ENCODE measurements at places on chromosomes 5 and 9.

DNA sequence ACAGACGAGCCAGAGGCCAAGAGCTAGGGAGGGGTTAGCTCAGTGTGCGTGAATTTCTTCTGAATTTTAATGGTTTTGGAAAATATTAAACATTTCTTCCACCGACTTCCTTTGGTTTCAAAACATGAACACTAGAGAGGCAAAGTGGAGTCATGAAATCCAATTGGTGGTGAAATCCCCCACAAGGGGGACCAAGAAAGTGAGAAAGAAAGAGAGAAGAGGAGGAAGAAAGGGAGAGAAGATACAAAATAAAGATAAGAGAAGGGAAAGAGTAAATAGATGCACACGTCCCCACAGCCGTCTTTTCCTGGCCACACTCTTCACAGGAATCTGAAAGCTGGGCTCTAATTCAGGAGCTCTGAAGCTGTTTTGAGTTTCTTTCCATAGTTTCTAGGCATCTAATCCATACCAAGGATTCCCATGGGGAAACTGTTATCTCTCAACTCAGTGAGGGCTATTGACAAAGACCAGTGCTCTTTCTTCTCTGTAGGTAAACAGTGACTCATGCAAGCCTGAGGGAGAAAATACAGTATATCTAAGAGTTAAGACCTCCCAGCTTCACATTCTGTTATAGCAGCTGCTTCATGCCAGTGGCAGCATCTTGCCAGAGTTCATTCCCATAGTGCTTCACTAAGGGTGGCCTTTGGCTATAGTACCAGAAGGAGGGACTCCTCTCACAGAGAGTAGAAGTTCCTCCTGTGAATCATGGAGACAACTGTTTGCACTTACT is 115.8 kb upstream of the LIFR start:
- no peak for DNase-seq

GRCh38 chr5:13188371-13188770 is 756.1 kb downstream of the DNAH5 start:
- DNase-seq: no peak

- DNase-seq: no peak
These were observed 1537.8 kb upstream of the ACO1 start for GRCh38 chr9:30846651-30847050.

GRCh38 chr5:14146725-14147124 is 3.6 kb downstream of the TRIO start:
- DNase-seq: no peak

- no peak for DNase-seq
These were observed 357.6 kb upstream of the RPS23 start for GRCh38 chr5:82635561-82636288.

- DNase-seq: no peak
These were observed 285.7 kb downstream of the DNAH5 start for GRCh38 chr5:13658761-13659160.

GRCh38 chr5:55973296-55973695 is 21.5 kb downstream of the IL6ST start:
- DNase-seq: no peak

DNA sequence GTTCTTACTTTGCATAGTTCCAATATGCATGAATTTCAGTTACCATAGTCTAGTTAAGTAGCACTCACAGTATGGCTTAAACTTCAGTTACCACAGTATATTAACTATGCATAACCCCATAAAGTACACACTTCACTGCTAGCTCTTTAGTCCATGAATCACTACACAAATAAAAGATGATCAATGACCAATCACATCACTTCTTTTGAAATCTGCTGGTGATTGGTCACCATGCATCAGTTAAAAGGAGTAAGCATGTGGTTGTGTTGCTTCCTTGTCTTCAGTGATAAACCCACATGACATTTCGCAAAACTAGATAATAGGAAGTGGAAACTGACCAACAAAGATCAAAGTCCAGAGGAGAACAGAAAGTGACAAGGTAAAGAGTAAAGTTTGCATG is 79.0 kb downstream of the TAF11L14 start:
- DNase-seq: no peak

DNA sequence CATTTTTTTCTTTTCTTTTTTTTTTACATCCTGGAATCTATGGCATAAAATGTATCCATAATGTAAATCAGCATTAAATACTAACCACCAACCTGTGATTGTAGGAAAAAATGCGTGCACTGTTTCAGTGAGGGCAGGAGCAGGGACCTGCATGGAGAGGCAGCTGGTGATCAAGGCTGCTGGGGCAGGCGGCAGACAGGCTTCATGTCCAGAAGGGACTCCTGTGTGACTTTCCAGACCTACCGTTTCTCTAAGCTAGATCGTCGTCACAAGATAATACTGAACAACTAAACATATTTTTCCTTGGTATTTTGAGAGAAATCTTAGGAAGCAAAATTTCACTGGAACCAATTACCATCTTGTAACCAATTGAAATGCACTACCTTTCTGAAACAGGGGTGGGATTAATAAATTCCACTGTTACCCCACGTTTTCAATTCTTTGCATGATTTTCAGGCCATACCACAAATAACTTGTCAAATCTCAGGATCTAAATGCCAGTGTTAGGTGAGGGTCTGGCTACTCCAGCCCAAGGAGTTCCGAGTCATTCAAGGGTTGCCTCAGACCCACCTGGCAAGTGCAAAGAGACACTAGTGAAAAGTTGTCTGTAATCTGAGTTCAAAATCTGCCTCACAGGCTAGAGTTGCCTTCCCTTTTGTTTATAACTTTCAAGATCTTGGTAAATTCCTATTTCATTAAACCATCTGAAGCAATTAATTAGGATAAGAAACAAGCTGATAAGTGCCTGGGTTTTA is 198.2 kb downstream of the SEMA5A start:
- no peak for DNase-seq

- no peak for DNase-seq
These were observed 48.5 kb upstream of the AGXT2 start for GRCh38 chr5:35096216-35096615.

GRCh38 chr5:141508798-141509611 is 20.1 kb downstream of the PCDHGC5 start:
- DNase-seq: no peak

GRCh38 chr9:114348906-114349482 is 19.3 kb downstream of the ORM2 start:
- no peak for DNase-seq

GRCh38 chr5:136028782-136029742 is at the start of gene TGFBI:
TGFBI (plus strand) TSS chr5:136028988; CDS start chr5:136029056, 68 bp downstream.
- no peak for DNase-seq

DNA sequence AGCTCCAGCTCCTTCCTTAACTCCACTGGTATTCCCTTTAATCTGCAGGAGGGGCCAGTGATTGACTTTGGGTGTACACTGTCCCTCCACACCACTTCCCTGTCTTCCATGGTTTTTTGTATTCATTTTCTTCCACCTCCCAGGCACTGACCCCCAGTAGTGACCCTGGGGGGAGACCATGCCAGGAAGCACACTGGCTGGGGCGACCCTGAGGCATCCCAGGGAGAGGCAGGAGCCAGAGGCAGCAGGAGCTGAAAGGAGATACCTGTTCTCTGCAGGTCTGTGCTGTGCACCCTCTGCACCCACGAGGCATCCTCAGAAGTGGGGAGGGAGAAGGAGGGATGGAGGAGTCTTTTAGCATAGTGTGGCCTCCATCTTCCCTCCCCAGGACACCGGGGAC is 27.6 kb downstream of the IRX4 start:
- no peak for DNase-seq

DNA sequence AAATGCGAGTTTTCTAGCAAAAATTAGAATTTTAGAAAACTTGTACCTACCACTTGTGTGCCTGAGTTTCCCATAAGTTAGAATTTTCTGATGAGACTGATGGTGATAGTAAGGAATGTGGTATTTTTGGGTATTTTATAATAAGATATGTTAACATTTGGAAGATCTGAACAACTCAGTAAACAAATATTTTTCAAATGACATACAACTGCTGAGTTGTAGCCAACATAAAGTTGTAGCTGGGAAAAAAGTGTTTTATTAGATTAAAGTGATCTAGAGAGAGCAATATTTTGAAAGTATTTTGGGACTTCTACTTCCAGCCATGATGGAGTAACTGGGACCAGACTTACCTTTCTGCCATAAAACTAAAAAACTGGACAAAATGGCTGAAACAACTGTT is 37.9 kb downstream of the GEMIN5 start:
- DNase-seq: no peak

- no peak for DNase-seq
These were observed 33.5 kb upstream of the HOMER1 start for GRCh38 chr5:79547429-79547822.

GRCh38 chr5:99308131-99308530 is 379.3 kb upstream of the CHD1 start:
- no peak for DNase-seq

GRCh38 chr5:54774281-54775170 is 210.9 kb downstream of the ESM1 start:
- DNase-seq: no peak

DNA sequence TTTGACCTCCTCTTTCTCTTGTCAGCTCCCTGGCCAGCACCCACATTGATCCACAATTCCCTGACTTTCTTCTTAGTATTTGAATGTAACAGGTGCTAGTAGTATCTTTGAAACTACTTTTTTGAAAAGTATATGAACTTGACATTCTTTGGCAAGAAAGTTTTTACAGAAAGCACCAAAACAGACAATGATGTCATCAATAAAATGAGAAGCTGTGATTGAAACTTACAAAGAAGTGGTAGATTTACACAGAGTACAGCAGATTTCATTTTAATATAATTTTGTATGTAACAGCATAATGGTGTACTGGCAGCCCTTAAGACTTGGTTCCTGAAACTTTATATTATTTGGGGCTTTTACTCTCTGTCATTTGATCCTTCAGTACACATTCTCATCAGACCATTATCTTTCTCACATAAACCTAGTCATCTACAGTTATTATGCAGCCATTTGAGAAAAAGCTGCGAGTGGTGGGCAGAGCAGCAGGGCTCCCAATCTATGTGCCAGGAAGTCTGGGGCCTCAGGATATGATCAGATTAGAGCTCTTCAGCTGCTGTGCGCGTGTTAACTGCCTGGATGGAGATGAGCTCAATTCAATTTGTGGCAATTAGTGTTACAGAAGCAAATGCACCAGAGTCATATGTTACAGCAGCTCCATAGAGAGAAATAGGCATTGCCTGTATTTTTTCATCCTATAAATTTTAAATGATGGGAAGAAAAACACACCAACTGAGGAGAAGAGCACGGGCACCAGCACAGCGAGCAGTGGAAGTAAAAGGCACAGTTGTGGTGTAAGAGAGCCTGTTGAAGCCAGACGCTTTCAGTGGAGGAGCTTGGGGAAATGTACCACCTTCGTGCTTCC is 126.1 kb downstream of the STARD4 start:
- DNase-seq: no peak

GRCh38 chr9:109510506-109510905 is 12.4 kb upstream of the PTPN3 start:
- DNase-seq: no peak

- no peak for DNase-seq
These were observed 793 bp downstream of the AGPAT2 start for GRCh38 chr9:136686534-136686793.

- no peak for DNase-seq
These were observed 31.1 kb downstream of the C5orf58 start for GRCh38 chr5:170263906-170264305.

DNA sequence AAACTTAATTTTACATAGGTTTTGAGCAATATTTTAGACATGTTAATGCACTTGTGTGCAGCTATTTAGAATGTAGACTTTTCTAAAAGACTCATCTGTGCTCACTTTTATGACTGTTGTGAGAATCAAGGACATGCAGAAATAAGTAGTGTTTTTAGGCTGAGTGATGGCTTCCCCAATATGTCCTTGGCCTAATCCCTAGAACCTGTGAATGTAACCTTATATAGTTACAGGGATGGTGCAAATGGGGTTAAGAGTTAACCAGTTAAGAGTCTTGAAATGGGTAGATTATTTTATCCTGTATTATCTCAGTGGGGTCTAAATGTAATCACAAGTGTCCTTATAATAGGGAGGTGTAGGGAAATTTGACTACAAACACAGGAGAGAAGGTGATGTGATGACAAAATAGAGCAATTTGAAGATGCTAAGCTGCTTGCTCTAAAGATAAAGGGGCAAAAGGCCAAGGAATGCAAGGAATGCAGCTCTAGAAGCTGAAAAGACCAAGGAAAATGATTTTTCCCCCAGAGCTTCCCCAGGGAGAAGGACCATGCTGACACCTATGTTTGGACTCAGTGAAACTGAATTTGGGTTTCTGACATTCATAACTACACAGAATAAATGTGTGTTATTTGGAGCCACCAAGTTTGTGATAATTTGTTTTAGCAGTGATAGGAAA is 298.0 kb upstream of the PAPPA start:
- DNase-seq: no peak

GRCh38 chr5:150113047-150113744 is 26.8 kb upstream of the CSF1R start:
- no peak for DNase-seq

GRCh38 chr5:9363449-9363848 is 182.4 kb downstream of the SEMA5A start:
- no peak for DNase-seq

DNA sequence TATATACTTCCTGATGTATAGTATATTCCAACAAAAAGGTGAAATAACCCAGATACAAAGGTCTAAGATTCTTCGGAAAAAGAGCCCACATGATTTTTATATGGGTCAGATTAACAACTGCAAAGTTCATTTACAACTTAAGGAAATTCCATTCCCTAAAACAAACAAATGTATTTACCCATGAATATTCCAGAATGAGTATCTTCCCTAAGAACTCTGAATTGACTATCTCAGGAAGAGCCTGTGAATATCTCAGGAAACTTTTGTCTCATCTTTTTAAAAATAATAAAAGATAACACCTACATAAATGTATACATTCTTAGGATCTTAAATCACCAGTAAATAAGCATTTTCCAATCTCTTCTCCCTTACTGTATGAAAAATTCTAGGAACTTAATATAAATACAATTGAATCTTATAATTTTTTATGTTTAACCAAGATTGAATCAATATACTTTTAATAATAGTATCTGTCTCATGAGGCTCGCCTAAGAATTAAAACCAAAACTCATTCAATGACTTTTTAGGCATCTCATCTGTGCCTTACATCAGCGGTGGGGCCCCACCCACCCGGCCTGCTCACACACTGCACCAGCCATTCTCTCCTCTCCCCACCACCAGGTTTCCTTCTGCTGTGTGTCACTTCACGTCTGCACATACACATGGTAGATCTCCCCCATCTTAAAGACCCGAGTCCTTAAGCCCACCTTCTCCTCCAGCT is 78.1 kb downstream of the RAPGEF1 start:
- DNase-seq: no peak

- no peak for DNase-seq
These were observed 51.4 kb downstream of the SMARCA2 start for GRCh38 chr9:2066312-2067273.
